Dorsolateral prefrontal cortex (tissue), 122 donors: ENCODE measurements at places on chromosomes 12 and 14.

DNA sequence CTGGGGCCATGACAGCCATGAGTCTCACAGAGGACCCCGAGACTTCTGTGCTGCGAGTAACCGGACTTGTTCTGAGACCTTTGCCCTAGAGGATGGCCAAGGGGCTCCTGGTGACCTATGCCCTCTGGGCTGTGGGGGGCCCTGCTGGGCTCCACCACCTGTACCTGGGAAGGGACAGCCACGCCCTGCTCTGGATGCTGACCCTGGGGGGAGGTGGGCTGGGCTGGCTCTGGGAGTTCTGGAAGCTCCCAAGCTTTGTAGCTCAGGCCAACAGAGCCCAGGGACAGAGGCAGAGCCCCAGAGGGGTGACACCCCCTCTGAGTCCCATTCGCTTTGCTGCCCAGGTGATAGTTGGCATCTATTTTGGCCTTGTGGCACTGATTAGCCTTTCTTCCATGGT, 2.1 kb downstream of the DNAJC22 start:
- no peak for DNase-seq

DNA sequence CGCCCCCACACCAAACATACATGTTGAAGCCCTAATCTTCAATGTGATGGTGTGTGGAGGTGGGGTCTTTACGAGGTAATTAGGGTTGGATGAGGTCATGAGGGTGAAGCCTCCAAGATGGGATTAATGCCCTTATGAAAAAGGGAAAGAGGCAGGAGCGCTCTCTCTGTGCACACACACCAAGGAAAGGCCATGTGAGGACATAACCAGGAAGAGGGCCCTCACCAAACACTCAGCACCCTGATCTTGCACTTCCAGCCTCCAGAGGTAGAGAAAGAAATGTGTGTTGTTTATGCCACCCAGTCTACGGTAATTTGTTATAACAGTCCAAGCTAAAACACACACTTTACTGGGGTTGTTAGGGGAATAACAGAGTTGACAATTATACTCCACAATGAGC, 14.6 kb upstream of the PITPNM2 start:
- DNase-seq, result no peak

- no peak for DNase-seq
Observed at GRCh38 chr14:71121711-71122110, 214.5 kb downstream of the PCNX1 start.

- DNase-seq, result no peak
Observed at GRCh38 chr12:31496257-31496656, 94.7 kb downstream of the DENND5B start.

DNA sequence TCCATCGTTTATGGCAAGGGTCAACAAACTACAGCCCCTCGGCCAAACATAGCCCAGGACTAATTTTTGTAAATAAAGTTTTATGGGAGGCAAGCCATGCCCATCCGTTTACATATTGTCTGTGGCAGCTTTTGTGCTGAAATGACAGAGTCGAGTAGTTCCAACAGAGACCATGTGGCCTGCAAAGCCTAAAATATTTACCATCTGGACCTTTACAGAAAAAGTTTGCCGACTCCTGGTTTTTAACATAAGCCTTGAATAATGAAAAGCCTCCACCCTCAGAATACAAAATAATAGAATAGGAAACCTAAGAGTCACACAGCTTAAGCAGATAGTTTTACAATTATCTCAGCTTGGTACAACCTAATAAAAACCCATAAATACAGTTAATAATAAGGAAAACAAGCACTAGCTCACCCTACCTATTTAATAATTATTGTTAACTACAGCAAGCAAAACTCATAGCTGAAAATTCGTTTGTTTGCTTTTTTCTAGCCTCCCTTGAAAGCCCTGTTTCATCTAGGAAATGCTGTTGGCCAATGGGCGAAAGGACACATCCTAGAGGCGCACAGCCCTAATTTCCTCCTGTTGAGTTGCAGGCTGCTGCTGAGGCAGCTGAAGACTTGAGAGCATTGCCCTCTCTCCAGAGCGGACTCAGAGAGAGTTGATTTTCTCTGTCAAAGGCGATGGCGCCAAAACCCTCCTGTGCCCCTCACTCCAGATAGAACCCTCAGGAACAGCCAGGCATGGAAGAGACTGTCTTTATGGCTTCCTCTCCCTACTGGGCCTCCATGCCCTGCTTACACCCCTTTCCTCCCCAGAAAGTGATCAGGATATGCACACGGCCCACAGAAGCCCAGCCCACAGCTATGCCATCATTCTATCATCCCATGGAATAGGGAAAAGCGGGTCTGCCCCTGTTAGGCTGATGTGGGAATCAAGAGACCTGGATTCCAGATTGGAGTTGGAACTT, 107.2 kb downstream of the DPF3 start:
- DNase-seq, result no peak
